ENCODE measurements at places on chromosomes 5 and 9. TPM values are rescaled to one million over a fixed set of nuclear protein-coding genes. Genes with fewer than 3 reads are reported as not detected.

Gene LEAP2
- total RNA-seq: 8.8 TPM

Gene BAAT
- total RNA-seq: 0.15 TPM

Gene C9orf153
- 0.87 TPM for total RNA-seq

Gene WDR38
- not detected for total RNA-seq

Gene INSL4
- not detected for total RNA-seq

Gene SMIM33
- 1.1 TPM for total RNA-seq

Gene MLLT3
- total RNA-seq: 54.4 TPM

Gene ABHD17B
- 16.6 TPM for total RNA-seq

DNA sequence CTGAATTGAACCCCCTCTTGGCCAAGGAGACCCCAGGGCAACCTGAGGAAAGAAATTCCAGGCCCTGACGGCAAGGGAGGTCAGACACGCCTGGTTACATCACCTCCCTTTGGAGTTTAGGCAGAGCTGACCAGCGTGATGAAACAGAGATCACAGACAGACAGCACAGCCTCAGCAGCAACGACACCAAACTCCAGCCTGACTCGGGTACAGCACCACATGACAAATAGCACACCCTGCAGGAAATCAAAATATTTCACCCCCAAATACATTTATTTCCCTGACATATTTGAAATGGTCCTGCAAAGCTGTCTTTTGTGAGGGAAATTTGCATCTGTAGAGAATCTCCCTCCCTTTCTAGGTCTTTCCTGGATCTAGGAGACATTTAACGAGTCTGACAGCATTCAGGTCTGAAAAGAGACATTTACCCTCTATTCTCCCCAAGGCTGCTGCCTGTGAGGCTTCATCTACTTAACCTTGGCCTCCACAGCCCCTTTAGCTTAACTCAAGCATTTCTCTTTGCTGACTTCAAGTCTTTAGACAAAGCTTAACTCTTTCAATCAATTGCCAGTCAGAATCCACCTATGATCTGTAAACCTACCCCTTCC lies 2.6 kb downstream of the QSOX2 start:
- no peak for DNase-seq

DNA sequence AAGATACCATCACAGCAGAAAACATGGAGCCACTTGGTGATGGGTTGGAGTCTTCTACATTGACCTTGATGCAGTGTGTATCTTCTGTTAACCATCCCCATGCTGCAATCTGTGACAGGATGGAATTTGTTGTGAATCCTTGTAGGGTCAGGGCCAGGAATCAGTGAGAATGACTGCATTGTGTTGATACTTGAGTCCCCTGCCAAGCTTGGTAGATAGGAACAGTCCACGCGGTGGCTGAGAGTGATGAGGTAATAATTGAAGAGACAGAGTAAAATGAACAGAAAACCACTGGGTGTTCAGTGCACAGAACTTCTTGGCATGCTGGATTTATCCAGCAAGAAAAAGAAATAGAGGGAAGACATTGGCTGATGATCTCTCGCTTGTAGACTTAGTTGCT lies 217.5 kb downstream of the MAN2A1 start:
- DNase-seq: no peak

DNA sequence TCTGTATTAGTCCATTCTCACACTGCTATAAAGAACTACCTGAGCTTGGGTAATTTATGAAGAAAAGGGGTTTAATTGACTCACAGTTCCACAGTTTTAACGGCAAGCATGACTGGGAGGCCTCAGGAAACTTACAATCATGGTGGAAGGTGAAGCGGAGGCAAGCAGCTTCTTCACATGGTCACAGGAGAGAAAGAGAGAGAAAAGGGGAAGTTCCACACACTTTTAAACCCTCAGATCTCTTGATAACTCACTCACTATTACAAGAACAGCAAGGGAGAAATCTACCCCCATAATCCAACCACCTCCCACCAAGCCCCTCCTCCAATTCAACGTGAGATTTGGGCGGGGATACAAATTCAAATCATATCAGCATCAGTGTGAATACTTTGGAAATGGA lies 133.4 kb upstream of the SLC30A5 start:
- no peak for DNase-seq

GRCh38 chr9:94779693-94780290 lies 53.3 kb downstream of the AOPEP start:
- no peak for DNase-seq

DNA sequence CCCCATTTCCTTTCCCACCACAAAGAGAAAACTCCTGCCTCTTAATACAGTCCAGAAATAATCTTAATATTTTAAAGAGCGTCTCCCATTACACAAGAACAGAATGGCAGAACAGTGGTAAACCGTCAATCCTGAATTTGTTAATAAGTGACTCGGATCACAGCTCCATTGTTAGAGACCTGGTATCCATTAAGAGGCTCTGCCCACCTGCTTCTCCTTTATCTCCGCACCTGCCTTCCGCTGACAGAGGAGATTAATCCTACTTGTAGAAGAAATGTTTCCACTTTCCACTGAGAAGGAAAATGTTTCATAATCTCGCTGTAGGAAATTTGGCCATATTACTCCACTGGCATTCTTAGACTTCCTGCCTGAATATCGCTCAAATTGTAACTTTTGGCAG lies 1493.2 kb downstream of the MAT2B start:
- no peak for DNase-seq

DNA sequence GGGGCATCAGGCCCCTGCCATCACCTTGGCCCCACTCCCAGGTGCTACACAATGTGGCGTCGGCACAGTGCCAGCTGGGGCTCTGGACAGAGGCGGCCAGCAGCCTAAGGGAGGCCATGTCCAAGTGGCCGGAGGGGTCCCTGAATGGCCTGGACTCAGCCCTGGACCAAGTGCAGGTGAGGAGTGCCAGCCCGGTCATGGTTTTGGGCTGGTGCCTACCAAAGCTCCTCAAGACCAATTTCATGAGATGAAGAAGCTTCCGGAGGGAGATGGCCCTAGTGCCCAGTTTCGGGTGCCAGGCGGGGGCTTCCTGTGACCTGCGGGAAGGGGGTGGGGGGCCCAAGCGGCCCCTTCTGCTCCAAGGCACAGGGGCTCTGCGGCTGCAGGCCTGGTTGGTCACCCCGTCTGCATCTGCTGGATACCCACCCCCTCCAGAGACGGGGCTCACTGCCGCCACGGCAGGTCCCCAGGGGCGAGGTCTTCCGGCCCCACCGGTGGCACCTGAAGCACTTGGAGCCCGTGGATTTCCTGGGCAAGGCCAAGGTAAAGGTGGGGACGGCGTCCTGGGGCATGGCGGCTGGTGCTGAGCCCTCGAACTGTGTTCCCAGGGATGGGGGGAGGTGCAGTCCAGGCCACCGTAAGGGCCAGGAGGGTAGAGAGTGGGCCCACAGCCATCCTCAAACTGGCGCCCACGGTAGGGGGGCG lies 5.8 kb downstream of the NOXA1 start:
- DNase-seq: no peak

DNA sequence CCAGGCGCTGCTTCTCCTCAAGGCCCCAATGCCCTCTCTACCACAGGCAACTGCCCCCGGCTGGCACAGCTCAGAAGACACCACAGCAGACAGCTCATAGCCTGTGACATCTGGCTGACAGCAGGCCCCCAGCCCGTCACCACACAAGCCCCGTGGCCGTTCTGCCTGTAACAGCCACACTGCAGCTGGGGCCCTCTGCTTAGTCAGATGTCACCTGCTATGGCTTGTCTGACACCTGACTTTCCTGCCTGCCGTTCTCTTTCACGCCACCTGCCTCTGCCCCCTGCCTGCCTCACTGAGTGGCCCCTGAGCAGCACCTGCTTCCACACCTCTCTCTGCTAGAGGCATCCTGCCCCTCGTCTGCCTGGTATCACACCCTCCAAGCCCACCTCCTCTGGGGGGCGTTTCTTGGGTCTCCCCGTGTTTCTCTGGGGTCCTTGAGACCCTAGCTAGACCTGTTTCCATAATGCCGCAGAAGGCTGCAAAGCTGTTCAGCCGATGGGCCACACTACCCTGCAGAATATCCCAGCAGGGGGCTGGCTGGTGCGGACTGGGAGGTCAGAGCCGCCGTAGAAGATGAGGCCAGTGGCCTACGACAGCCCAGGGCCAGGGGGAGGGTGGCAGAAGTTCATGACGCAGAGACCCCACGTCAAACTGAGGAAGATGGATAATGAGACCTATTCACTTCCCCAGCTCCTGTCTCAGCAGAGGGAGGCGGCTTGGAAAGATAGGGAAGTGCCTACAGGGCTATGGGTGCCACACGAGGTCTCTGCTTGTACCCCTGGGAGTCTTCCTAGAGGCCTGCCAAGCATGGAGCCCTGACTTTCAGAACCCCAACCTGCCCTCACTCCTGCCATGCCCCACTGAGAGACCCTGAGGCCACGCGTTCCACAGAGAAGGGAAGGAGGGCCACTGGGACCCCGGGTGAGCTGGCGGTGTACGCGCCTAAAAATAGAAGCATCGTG lies 95.1 kb downstream of the ZNF354C start:
- no peak for DNase-seq

DNA sequence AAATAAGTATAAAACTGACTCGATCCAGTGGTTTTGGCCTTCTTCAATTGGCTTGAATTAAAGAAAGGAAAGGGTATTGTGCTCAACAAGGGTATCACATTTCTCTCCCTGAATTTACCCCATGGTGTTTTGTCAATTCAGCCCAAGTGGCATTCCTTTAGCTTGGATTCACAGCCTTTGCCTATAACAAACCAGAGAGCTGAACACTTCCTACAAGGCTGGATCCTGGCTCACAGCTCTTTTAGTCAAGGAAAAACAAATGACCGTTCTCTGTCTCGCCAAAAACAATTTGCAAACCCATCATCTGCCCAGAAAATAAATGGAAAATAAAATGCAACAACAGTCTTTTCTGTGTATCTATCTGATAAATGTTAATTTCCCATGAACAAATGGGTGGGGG lies 5.7 kb downstream of the ZNF366 start:
- no peak for DNase-seq

DNA sequence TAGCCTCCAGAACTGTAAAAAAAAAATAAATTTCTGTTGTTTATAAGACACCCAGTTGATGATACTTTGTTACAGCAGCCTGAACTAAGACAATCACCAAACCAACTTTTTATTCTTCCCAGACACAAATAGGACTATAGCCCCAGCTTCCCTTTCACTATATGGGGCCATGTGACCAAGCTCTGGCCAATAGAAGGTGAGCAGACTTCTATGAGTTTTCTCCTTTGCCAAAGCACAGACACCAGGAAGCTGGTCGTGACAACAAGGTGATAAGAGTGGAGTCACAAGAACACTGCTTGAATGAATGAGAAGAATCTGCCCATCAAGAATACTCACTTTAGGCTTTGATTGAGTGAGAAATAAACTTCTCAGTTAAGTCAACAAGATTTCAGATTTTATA lies 217.7 kb downstream of the DEPDC1B start:
- no peak for DNase-seq

DNA sequence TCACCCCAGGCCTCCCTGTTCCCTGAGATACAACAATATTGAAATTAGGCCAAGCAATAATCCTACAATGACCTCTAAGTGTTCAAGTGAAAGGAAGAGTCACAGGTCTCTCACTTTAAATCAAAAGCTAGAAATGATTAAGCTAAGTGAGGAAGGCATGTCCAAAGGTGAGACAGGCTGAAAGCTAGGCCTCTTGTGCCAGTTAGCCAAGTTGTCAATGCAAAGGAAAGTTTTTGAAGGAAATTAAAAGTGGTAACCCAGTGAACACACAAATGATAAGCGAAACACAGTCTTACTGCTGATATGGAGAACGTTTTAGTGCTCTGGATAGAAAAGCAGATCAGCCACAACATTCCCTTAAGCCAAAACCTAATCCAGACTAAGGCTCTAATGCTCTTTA lies 39.8 kb downstream of the PTAR1 start:
- no peak for DNase-seq

DNA sequence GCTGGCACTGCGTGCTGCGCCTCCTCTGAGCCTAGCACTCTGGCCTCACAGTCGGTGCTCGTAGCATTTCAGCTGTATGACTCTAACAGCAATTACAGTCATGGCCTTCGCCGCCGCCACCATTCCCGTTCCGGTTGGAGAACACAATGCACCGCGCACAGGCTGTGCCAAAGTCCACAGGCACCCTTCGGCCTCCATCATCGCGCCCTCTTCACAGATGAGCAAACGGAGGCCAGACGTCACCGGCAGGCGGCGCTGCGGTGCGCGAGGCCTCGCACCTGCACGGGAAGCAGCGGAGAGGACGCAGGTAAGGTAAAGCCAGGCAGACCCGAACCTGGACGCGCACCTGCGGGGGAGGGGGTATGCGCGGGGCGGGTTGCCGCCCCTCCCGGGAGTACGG lies 128.9 kb downstream of the BARX1 start:
- peak; percentile 44 for DNase-seq

GRCh38 chr9:124813041-124813440 lies 36.1 kb downstream of the OLFML2A start:
- DNase-seq: no peak

- no peak for DNase-seq
Measured at GRCh38 chr5:138264183-138264582, 10.2 kb downstream of the GFRA3 start.

GRCh38 chr5:58922461-58923171 lies 339.7 kb downstream of the RAB3C start:
- DNase-seq: no peak

DNA sequence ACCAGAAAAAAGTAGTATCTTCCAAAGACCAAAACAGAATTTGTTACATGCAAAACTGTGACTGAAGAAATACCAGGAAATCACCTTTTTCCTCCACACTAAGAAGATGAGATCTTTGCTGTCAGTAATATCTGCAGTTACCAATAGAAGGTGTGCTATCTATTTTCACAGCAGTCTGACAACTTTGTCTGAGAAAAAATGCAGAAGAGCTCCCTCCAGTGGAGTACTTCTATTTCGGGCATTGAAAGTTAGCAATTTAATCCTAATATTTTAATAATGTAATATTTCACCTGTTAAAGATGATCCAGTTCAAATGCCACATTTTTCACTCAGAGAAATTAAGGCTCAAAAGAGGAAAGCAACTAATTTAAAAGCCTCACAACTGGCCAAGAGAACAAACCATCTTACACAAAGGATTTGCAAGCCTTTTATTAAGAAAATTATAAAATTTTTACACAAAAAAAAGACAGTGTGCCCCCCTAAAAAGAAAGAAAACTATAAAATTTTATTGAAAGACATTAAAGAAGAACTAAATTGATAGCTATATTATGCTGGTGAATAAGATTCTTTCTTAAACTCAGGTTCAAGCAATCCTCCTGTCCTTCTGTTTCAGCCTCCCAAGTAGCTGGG lies 50.6 kb downstream of the DEPDC1B start:
- no peak for DNase-seq

DNA sequence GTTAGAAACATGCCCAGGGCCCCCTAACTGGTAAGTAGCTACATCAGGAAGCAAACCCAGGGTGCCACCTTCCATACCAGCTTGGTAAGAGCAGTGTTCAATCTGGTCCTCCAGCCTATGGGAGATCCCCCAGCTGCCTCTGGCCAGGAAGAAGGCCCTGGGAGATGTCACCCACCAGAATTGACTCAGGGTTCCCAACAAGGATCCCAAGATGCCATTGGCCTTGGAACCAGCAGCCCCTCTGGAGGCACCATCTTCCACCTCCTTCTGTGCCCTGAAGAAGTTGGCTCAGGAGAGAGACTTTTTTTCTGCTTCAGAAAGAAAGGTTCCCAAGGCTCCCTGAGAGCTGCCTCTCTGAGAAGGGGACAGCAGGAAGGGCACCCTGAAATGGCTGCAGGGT lies 56.6 kb upstream of the IL17B start:
- DNase-seq: no peak

GRCh38 chr9:31321256-31321655 lies 1063.2 kb upstream of the ACO1 start:
- no peak for DNase-seq

GRCh38 chr5:159582756-159583541 lies 252.7 kb upstream of the IL12B start:
- no peak for DNase-seq

- DNase-seq: no peak
Measured at GRCh38 chr9:120418315-120418714, 161.7 kb downstream of the CDK5RAP2 start.

Data from CD4-positive, alpha-beta memory T cell (primary cell).